ENCODE measurements at places on chromosomes 11 and 22.
A peak's percentile ranks its signal among the peaks of the same experiment; 100 is the strongest.

DNA sequence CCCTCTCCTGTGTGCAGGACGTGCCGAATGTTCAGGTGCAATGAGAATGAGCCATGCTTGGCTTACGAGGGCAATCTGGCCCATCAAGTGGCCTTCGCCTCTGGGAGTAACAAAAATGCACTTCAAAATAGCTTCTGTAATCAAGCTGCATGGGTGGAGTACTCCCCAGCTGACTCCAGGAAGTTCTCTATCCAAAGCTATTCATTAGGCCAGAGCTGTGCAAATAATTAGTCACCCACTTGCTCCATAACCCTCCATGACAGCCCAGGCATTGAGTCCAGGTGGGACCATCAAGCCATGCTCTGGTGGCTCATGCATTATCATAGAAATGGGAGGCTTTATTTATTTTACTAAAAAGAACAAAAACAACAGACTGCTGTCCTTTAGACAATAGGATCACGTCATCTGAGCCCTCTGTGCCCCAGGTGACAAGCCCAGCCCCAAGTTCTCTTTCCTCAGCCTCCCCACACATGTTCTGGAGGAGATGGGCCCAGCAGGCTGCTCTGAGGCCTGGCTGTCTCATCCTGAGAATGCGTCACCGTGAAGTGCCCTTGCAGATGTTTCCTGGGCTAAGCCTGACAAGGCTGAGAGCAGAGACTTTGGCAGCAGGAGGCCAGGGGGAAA lies 244.7 kb downstream of the ETS1 start:
- DNase-seq = peak; percentile 47

GRCh38 chr11:44939673-44940395 lies 10.8 kb downstream of the TP53I11 start:
- no peak for DNase-seq

GRCh38 chr11:21295508-21295907 lies 626.1 kb downstream of the NELL1 start:
- DNase-seq = no peak

DNA sequence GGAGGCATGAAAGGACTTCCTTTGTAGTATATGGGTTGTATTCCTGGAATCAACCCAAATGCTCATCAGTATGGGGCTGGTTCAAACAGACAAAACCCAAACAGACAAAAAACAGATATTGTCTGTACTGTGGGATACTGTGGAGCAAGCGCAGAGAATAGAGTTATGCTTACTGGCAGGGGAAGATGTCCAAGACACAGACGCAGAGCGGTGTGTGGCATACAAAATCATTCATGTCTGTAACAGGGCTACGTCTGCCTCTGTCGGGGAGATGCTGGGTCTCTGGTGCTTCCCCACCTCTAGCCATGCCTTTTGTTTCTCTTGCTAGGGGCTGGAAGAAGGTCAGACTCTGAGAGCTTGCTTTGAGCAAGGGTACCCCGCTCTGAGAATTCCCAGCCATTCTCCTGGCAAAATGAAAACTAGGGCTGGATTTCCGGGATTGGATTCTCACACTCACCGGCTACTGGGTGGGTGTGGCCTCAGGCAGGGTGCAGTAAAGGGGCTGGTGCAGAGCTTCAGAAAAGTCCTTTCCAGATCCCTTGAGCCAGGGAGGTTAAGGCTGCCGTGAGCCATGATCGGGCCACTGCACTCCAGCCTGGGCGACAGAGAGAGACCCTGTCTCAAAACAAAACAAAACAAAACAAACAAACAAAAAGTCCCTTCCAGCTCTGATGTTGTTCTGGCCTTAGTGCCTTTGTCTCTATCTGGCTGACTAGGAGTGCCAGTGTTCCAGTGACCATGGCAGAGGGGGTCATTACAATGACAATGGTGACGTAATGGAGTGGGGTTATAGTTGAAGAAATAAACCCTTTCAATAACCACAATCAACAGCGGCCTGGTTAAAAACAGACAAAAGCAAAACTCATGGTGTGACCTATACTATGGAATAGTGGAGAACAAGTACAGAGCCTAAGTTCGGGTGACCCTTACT lies 2.9 kb upstream of the ABCC8 start:
- DNase-seq = no peak

GRCh38 chr11:36192425-36193289 lies 96.6 kb downstream of the COMMD9 start:
- DNase-seq = no peak

DNA sequence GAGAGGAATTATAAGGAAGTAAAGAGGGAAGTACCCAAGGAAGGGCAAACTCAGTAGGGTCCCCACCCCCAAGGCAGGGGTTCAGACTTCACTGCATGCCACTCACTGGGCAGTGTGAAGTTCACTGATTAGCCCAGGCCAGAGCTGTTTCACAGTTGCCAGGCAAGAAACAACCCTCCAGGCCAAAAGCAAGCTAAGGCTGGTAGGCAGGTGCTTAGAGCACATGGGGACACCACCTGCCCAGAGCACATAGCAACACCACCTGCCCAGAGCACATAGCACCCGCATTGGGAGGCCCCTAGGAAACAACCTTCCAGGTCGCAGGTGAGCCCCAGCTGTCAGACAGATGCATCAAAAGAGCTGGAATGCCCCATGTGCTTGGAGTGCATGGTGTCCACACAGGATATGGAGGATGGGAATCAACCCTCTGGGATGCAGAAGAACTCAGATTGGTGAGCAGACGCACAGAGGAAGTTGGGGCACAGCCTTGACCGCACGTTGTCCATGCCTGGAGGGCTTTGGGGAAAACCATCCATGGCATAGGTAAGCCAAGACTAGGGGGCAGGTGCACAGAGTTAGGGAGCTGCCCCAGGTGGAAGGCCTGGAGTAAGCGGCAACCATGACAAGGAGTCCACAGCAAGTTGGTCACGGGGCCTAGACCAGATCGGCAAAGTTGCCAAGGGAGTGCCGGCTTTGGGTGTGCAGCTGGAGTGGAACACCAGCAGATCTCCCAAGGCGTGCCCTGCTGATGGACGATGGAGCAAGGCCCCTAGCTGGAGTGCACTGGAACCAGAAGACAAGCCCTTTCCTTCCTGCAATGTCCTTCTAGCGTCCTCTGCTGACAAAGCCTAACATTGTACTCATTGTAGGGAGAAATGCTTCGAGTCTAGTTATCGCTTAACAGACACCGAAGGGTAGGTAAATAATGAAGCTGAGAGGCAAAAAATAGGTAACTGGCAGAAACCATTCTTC lies 7.8 kb upstream of the TMEM216 start:
- no peak for DNase-seq

DNA sequence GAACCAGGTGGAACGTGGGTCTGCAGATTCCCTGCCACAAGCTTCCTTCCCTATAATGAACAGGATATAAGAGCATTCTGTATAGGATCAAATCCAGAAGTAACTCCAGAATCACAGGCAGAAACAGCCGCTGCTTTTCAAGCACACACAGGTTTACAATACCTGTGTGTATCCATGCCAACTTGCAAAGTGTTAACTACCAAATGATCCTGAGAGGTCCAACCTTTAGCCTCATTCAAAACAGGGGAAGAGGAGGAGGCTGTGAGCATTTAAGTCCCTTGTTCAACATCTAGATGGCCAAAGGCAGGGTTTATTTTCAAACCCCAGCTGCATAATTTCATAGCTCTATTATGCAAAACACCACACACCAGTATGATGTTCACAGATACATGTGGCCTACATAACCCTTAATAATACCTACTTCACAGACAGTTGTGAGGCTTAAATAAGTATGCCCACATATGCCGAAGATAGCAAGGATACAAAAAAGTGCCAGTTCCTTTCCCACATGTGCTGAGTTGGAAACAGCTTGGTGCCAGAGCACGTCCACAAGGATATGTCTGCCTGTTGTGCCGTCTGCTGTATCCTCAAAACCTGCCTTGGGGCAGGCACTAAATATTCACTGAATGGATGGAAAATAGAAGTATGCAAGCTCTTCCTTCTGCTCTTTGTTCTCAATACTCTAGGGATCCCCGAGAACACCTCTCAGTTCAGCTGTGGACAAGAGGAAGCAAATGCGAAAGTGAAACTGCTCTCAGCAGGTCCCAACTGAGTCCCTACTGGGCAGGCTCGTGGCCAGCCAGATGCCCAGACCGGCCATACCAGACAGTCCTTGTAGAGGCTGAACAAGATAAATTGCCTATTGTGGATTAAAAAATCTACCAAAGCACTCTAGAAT lies 66.8 kb downstream of the LARGE1 start:
- peak; percentile 49 for DNase-seq

DNA sequence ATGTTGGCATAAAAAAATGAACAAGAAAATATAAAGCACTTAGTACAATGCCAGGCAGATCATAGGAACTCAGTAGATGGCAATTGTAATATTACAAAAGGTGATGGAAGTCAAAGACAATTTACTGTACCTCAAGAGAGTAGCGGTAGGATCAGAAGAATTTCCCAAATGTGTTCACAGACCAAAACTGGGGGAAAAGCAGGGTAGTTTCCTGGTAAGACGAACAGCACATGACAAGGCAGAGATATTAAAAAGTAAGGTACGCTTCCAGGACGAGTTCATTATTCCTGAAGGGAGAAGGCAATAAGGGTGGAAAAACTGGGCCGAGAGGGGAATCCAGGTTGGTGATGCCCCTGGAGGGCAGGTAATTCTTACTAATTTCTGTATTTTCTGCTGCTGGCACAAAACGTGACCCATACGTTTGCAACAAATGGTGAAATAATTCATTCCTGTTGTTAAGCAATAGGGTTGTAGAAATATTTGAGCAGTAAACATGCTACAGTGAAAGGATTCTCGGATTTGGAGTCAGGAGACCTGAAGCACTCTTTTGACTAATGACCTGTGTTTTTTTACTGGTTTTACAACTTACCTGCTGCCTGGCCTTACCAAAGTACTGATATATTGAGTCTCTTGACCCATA lies 786 bp upstream of the ANKRD42 start:
- no peak for DNase-seq

GRCh38 chr22:44577391-44578109 lies 79.5 kb upstream of the RTL6 start:
- DNase-seq = no peak

DNA sequence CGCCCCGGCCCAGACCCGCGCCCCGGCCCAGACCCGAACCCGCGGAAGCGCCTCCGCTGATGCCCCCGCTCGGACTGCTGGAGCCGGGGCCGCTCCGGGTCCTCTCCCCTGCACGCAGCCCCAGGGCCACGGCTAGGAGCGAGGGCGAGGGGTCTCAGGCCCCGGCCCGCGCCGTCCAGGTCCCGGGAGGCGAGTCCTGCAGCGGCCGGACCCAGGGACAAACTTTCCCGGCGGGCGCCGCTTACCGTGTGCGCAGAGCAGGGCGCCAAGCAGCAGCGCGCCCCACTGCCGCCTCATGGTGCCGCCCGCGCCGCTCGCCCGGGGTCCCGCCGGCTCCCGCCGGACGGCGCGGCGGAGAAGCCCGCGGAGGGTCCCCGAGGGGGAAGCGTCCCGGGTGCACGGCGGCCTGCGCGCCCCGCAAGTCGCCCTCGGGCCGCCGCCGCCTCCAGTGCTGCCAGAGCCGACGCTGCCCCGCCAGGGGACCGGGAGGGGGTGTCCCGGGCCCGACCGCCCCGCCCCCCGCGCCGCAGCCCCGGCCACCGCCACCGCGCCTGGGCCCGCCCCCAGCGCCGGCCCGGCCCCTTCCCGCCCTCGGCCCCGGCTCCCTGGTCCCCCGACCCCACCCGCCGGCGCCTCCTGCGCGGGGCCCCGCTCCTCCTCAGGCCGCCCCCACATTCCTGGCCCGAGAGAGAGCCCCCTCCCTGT lies at the start of gene LRP4:
LRP4 (minus strand) TSS at position 468 of the 705 bp plus-strand sequence; CDS start at position 297, 171 bp downstream.
- no peak for DNase-seq

- no peak for DNase-seq
Measured at GRCh38 chr11:117559698-117560097, 232.0 kb downstream of the CEP164 start.

All from GM12864 (cell line).